ENCODE measurements at places on chromosomes 11 and 22.
A peak's percentile ranks its signal among the peaks of the same experiment; 100 is the strongest.

DNA sequence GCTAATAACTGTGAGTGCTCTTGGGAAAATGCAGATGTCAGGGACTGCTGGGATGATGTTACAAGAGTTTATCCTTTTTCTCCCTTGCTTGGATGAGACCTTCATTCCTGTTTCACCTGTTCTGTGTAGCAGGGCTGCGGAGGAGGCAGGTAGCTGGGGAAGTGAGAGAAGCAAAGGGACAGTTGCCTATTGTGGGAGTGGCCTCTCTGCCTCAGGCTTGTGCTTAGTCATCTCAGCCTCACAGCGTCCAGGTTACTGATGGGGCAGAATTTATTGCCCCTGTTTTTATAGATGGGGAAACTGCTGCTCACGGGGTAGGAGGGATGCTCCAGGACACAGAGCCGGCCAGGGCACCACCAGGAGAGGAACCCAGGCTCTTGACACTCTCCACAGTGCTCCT lies 1.7 kb downstream of the STX3 start:
- DNase-seq, result no peak

GRCh38 chr11:60957188-60957587 lies 5.2 kb upstream of the SLC15A3 start:
- DNase-seq, result no peak

DNA sequence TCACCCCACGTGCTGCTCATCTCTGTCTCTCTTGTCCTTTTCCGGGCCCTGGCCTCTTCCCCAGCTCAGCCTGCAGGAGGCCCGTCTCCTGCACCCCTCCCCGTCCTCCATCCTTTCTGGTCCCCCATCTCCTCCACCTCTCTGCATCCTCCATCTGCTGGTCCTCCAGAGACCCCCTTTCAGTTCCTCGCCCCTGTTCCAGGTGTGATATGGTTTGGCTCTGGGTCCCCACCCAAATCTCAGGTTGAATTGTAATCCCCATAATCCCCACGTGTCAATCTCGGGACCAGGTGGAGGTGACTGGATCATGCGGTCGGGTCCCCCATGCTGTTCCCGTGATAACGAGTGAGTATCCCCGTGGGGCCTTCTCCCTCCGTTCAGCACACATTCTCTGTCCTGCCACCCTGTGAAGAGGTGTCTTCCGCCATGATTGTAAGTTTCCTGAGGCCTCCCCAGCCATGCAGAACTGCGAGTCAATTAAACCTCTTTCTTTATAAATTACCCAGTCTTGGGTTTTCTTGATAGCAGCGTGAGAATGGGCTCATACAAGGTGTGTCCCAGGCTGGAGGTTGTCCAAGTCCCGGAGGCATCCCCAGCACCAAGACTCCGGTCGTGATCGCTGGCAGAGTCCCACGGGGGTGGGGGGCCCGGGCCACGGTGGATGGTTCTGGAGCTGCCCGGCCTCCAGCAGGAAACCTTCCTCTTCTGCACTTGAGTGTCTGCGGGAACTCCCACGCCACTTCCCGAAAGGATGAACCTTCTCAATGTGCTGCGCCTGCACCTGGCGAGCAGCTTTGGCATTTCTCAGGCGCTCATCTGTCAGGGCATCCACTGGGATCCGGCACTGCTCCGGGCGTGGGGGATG lies 29.0 kb upstream of the TOLLIP start:
- no peak for DNase-seq

DNA sequence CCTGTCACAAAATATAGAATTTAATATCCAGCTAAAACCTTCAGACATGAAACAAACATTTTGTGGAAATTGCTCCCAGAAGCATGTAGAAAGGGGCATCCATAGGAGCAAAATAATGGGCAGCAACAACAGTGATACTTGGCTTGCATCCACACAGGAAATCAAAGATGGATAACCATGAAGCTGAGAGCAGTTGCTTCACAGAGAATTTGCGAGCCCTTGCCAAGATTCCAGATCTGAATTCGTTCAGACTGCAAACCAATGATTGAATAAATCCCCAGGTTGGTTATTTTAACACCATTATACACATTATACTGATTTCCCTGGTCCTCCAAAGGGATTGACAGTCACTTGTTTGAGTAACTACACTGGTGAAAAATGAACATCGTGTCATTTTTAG lies 15.6 kb upstream of the OR51L1 start:
- no peak for DNase-seq

GRCh38 chr11:65185869-65186341 lies 4.2 kb downstream of the CAPN1 start:
- no peak for DNase-seq

- peak; percentile 10 for DNase-seq
Observed at GRCh38 chr11:109237636-109238035, 184.4 kb upstream of the C11orf87 start.

DNA sequence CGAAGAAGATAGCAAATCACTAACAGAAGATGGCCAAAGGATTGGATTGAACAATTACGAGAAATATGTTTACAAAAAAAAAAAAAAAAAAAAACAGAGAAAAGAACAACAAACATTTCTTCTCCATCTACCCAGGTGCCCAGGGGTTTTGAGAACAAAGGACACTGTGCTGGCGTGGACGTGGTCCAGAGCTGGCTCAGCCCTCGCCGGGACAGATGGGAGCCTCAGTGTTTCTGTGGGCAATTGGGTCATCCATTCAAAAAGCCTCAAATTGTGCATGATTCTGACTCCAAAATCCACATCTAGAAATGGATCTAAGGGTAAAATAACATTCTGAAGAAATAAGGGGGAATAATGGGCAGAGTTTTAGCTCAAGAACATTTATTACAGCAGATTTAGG lies 63.1 kb downstream of the DHCR7 start:
- no peak for DNase-seq

DNA sequence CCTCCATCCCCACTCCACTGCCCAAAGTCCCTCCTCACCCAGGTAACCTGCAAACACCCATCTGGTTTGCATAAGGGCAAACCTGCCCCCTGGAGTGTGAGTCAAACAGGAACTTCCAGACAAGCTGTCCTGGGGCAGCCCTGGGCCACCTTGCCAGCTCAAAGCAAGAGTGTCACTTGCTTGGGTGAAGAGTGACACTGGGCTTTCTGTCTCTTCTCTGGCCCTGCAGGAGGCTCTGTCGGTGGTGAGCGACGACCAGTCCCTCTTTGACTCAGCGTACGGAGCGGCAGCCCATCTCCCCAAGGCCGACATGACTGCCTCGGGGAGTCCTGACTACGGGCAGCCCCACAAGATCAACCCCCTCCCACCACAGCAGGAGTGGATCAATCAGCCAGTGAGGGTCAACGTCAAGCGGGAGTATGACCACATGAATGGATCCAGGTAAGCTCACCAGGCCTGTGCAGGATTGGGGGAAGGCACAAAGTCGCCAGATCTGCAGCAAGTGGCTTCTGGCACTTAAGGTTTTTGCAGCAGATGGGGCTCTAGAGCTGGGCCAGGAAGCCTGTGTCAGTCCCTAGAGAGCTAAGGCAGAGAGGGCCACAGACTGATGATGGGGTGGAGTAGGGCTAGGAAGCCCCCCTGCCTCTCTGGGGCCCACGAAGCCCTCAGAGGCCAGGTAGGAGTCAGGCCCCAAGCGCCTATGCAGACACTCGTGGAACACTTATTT lies 64.2 kb downstream of the FLI1 start:
- DNase-seq, result no peak

GRCh38 chr11:59729834-59730233 lies 16.2 kb upstream of the OR10V1 start:
- no peak for DNase-seq

DNA sequence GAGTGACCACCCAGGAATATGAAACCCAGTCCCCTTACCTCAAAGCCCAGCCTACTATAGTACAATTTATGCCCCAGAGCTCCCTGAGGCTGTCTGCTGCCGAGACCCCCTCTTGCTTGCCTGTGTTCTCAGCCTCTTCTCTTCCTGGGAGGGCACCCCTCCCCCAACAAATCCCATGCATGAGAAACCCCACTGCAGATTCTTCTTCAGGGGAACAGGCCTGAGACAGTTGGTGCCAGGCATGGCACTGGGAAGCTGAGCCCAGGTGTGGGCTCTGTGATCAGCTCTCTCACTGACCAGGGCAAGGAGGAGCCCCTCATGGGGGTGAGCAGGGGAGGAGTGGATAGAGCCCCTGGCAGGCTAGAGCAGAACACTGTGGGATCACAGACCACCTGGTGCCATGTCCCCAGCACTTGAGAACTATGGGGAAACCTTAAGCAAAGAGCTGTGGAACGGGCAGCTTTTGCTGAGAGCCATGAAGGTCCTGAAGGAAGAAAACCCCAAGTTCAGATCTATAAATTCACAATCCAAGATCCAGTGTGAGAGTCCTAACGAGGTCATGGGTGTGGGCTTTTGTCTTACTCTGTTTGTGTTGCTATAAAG lies 46.5 kb upstream of the TH start:
- no peak for DNase-seq

DNA sequence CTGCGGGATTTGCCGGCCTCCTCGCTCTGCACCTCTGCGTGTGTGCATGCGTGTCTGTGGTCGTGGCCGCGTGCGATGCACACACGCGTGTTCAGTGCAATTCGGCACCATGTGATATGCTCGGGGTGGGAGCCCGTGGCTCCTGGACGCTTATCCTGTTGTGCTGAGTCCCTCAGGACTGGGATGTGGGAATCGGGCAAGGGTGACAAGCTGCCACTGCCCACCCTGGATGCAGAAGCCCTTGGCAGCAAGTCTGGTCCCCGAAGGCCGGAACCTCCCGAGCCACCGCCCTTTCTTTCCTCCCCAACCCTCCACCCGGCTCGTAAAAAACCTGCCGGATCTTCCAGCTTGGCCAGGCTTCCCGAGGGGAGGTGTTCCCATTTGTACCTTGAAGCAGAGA lies 128.2 kb downstream of the PHF21B start:
- DNase-seq, result no peak

- no peak for DNase-seq
Observed at GRCh38 chr11:129658526-129658867, 157.2 kb upstream of the TMEM45B start.

DNA sequence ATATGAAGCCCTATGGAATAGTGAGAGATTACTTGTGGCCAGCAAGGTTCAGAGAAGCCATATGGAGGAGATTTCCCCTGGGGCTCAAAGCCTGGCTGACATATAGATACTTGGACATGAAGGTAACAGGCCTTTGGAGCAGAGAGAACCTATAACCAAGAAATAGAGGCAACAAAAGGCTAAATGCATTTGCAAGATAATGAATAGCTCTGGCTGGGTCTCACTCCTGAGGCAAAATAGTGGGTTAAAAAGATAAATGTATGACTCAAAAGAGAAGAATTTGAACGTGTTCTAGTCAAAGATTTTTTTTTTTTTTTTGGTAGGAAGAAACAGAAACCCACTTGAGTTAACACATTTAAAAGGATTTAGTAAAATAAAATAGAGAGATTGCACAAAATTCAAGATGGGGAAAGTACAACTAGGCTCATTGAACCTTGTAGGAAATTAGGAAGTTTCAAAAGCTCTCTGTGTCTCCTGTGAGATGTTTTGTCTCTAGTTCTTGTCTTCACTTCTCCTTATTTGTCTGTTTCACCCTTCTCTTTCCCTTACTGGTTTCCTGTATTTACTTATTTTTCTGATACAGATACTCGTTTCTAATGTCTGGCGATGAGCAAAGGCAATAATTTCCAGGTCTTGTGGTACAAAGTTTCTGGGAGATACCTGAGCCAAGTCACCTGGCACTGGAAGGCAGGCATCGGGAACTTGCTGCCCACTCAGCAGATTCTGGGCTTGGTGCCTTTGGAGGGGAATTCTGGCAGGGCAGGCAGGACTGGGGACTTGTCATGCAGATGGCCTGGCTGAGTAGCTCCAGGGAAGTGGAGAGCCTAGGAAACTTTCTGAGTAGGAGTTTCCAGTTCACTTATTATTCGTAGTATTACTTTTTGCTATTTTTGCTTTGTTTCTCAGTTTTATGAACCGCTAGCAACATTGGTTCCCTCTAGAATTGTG lies 49.2 kb upstream of the SESN3 start:
- DNase-seq, result no peak

GRCh38 chr11:12537778-12538401 lies 136.3 kb upstream of the TEAD1 start:
- no peak for DNase-seq

DNA sequence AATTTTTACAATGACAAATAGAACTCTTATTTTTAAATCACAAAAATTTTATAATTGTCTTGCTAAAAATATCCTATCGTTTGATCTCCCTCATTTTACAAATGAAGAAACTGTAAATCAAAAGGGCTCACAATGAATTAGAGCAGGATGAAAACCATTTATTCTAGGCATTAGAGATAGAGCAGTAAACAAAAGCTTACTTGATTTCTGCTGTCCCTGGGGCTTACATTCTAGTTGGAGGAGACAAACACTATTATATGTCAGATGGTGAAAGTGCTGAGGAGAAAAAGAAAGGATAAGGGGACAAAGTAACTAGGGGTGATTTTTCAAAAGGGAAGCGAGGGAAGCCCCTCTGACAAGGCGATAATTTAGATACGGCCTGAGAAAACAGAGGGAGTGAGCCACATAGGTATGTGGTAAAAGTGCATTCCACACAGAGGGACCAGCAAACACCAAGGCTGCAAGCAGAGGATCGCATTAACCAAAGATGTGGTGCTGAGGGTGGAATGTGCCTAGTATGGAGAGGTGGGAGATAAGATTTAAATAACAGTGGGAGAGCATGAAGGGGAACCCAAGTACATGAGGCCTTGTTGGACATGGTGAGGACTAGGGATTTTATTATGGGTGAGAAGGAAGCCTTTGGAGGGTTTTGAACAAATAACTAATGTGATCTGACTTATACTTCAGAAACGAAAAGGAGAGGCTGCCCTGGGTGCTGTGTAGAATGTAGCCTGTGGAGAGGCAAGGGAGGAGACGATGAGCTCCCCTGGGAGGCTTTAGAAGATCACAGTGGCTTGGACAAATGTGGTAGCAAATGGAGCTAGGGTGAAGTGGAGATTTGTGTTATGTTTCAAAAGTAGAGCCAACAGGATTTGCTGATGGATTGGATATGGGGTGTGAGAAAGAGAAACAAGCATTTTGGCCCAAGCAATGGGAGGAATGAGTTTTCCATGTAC lies 62.1 kb downstream of the PDHX start:
- no peak for DNase-seq

DNA sequence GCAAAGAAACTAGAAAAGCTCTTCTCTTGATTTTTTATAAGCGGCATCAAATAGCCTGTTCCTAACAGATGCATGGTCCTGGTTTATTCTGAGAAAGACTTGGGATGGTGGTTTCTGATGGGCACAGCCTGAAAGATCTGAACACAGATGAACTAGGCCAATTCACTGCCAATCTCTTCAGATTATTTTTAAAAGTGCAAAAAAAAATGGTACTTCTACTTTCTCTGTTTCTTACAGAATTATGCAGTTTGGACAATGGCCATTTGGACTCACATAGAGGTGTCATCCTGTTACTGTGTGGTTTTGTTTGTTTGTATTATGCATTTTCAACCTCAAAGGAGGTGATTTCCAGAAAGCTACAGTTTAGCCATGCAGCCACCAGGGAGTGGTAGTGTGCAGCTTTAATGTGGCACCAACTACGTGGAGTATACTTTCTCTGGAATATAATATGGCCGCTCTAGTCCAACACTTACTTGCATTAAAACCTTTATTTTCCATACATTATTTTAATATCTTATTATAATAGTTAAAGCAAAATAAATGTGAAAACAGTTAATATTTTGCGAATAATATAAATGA lies 469.8 kb upstream of the KIRREL3 start:
- no peak for DNase-seq
